ENCODE measurements at places on chromosomes 11 and 22. TPM values are rescaled to one million over a fixed set of nuclear protein-coding genes. Genes with fewer than 3 reads are reported as not detected.

Gene SCARF2
- 0.33 TPM for total RNA-seq

Gene ACR
- not detected for total RNA-seq

Gene BACE1
- 0.40 TPM for total RNA-seq

Gene CDC42EP2
- 3.0 TPM for total RNA-seq

Gene BEST1
- total RNA-seq, result not detected

- no peak overlapping the region for H3K27ac ChIP-seq
- no peaks in the 10 kb centered on the region for H3K4me1 ChIP-seq
- H3K27me3 ChIP-seq, result peaks cover 3% of the 10 kb centered on the region
- no peak overlapping the region for H3K4me3 ChIP-seq
Measured at GRCh38 chr11:60703374-60703773, 4.0 kb downstream of the MS4A8 start.

DNA sequence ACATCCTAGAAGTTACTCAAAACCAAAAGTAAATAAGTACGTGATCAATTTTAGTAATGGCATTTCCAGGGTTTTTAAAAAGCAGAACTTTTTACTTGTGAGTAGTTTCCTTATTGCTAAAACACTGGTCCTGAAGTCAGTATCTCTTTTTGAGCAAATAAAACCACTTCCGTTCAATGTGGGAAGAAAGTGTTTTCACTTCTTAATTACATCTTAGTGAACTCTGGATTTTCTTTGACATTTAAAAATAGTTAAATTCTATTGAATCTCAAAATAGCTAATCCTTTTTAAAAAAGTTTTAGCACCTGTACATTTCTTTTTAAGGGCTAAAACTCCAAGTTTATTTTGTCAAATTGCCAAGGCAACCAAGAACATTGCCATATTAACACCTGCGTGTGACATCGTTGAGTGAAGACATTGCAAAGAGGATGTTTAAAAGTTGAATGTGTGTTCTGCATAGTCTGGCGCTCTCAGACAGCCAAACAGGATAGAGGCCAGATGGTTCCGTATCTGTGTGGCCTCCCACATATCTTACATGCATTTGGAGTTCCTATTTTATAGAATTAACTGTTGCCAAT, 17.2 kb upstream of the OR5B21 start:
- no peaks in the 10 kb centered on the region for H3K27me3 ChIP-seq
- peaks cover 31% of the 10 kb centered on the region for H3K36me3 ChIP-seq
- H3K4me3 ChIP-seq, result peak overlapping the region; percentile 79
- H3K4me1 ChIP-seq, result peaks cover 24% of the 10 kb centered on the region
- H3K27ac ChIP-seq, result peak overlapping the region; percentile 91

GRCh38 chr11:40100162-40100553, 1359.3 kb downstream of the LRRC4C start:
- H3K27me3 ChIP-seq, result no peaks in the 10 kb centered on the region
- DNase-seq, result no peak
- no peaks in the 10 kb centered on the region for H3K36me3 ChIP-seq
- no peaks in the 10 kb centered on the region for H3K4me1 ChIP-seq
- H3K4me3 ChIP-seq, result no peak overlapping the region

- H3K27ac ChIP-seq, result no peak overlapping the region
- no peak for DNase-seq
- H3K27me3 ChIP-seq, result peaks cover 22% of the 10 kb centered on the region
- H3K4me1 ChIP-seq, result peaks cover 3% of the 10 kb centered on the region
Measured at GRCh38 chr22:30803679-30804078, 109.0 kb downstream of the OSBP2 start.

GRCh38 chr22:42711895-42712837, 8.5 kb downstream of the A4GALT start:
- no peaks in the 10 kb centered on the region for H3K4me1 ChIP-seq
- H3K4me3 ChIP-seq, result no peak overlapping the region
- H3K36me3 ChIP-seq, result no peaks in the 10 kb centered on the region
- peaks cover 11% of the 10 kb centered on the region for H3K27me3 ChIP-seq

DNA sequence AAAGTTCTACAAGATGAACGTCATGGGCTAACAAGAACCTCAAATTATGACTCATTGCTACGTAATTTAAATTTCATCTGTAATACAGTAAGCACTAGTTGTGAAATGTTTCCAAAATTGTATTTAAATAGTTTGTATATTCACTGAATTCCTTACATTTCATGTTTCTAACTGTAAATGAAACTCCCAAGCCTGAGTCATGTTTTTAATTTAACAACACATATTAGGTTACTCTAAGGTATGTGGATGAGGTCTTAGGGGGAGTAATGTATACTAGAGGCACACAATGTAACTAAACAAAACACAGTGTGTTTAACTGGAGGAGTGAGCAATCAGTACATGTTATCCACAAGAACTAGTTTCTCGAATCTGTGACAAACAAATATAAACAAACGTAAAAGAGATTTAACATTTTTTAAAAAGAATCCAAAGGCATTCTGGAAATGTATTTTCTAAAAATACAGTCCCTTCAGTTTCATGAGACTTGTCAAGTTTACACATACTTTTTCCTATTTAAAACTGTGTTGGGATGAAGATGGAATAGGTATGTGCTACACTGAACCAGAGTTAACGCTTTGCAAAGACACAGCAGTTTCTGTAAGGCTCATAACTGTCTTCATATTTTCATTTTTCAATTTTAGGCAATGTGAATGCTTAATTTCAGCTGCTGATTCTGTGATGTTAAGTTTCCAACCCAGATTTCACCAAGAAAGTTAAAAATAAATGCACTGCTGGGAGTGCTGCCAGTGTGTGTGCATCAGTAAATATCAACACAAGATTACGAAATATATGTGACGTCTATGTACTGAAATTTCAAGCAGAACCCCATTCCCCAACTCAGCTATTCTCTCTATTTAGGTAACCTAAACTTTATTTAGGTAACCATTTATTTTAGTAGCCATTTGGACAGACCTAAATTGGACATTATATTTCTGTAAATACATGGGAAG, 52.6 kb downstream of the PITPNB start:
- H3K36me3 ChIP-seq, result peaks cover 30% of the 10 kb centered on the region
- no peak for DNase-seq
- H3K4me3 ChIP-seq, result peak overlapping the region; percentile 29

DNA sequence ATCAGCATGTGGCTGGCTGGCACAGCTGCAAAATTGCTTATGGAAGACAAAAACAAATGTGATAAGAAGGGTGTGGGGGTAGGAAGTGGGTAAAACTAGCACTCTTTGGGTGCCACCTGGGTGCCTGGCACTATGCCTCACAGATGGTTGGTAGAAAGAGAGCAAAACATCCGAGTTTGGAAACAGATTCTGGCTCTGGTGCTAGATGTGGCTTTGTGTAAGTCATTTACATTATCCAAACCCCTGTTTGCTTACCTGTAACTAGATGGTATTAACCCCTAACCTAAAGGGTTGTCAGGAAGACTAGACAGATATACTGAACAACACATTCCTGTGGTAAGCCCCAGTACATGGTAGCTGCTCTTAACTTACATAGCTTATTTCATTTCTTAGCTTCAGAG, 905.6 kb downstream of the DLG2 start:
- no peak for DNase-seq
- H3K4me1 ChIP-seq, result peaks cover 5% of the 10 kb centered on the region
- peaks cover 21% of the 10 kb centered on the region for H3K27me3 ChIP-seq

- no peaks in the 10 kb centered on the region for H3K36me3 ChIP-seq
- no peak overlapping the region for H3K27ac ChIP-seq
- no peaks in the 10 kb centered on the region for H3K4me1 ChIP-seq
Measured at GRCh38 chr22:49192180-49192856, 635.4 kb downstream of the BRD1 start.

GRCh38 chr11:68036141-68036716, 2.6 kb upstream of the TCIRG1 start:
- H3K27ac ChIP-seq, result peak overlapping the region; percentile 89
- no peak overlapping the region for H3K4me3 ChIP-seq
- no peak for DNase-seq

- peaks cover 9% of the 10 kb centered on the region for H3K27me3 ChIP-seq
- H3K4me1 ChIP-seq, result peaks cover 10% of the 10 kb centered on the region
Measured at GRCh38 chr22:50308986-50309600, 1.6 kb upstream of the PLXNB2 start.

DNA sequence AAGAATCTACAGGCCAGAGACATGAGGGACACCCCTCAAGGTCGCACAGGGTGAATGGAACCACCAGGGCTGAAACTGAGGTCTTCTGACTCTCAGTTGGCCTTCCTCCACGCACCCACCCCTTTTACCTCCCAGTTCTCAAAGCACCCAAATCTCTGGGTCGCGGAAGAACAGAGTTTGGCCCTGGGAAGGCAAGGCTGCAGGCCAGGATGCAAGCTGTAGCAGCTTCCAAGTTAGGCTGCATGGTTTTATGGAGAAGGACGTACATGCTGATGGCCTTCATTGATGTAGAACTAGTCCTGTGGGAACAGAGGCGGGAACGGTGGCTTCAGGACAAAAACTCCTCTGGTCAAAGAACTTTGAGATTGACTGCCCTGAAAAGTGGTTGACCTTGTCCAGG, 143.5 kb upstream of the B3GAT1 start:
- H3K4me1 ChIP-seq, result no peaks in the 10 kb centered on the region
- H3K27ac ChIP-seq, result no peak overlapping the region
- H3K36me3 ChIP-seq, result no peaks in the 10 kb centered on the region
- no peak overlapping the region for H3K4me3 ChIP-seq

DNA sequence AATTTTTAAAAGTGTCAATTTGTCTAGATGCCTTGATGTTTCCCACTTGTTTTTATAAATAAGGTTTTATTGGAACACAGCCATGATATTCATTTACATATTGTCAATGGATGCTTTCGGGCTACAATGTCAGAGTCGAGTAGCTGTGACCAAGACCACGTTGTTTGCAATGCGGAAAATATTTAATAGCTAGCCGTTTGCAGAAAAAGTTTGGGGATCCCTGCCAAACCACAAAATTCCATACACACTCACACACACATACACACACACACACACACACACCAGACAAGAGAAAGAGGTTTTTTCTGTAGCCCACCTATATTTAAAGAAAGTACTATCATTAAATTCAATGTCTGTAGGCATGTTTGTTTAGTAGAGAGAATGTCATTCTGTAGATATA, 58.3 kb downstream of the TYR start:
- H3K4me1 ChIP-seq, result no peaks in the 10 kb centered on the region
- H3K4me3 ChIP-seq, result no peak overlapping the region
- no peaks in the 10 kb centered on the region for H3K36me3 ChIP-seq
- no peak for DNase-seq
- no peak overlapping the region for H3K27ac ChIP-seq

GRCh38 chr22:48651036-48651890, 1176.4 kb downstream of the BRD1 start:
- H3K36me3 ChIP-seq, result no peaks in the 10 kb centered on the region
- no peaks in the 10 kb centered on the region for H3K4me1 ChIP-seq
- no peak overlapping the region for H3K4me3 ChIP-seq
- no peak for DNase-seq

DNA sequence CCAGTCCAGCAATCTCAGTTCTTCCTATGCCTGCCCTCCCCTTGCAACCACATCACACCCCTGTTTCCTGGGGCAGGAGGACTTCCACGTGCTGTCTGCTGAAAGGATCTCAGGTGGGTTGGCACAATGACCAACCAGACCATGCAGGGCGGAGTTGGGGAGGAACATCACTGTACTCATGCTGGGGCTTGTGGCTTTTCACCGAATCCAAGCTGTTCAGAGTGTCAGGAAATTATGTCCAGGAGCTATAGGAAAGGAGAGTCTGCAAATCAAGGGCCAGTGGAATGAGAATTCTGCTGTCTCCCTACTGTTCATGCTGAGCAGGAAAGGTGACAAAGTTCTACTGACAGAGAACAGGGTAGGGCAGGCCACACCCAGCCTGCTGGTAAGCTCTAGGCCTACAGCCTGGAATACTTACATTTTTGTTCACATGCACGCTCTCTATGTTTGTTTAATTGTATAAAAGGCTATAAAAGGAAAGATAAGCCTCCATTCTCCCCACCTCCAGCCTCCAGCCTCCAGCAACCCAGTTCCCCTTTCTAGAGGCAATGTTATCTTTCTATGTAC, 1.7 kb upstream of the PLAAT2 start:
- DNase-seq, result no peak
- H3K27me3 ChIP-seq, result no peaks in the 10 kb centered on the region
- peak overlapping the region; percentile 69 for H3K27ac ChIP-seq
- H3K36me3 ChIP-seq, result no peaks in the 10 kb centered on the region
- peaks cover 41% of the 10 kb centered on the region for H3K4me1 ChIP-seq
- H3K4me3 ChIP-seq, result peak overlapping the region; percentile 12

- H3K4me3 ChIP-seq, result no peak overlapping the region
- H3K4me1 ChIP-seq, result no peaks in the 10 kb centered on the region
- no peaks in the 10 kb centered on the region for H3K27me3 ChIP-seq
- DNase-seq, result no peak
Measured at GRCh38 chr11:99098258-99098657, 77.5 kb downstream of the CNTN5 start.

DNA sequence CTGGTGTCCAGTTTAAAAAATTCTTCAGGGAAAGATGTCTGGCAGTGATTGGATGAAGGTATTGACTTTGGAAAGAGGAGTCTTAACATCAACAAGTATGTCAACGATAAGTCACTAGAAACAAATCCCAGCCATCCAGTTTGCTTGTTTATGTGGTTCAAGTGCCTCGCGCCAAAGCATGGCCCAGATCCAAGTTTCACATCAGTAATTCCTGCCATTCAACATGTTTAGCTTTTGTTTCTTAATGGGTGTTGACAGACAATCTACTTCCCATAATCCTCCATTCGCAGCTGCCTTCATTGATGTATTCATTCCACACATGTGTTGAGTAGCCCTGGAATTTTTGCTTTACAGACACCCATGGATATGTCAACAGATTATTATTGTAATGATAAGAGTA, 77.8 kb downstream of the UBASH3B start:
- no peak for DNase-seq
- H3K27me3 ChIP-seq, result no peaks in the 10 kb centered on the region
- H3K27ac ChIP-seq, result no peak overlapping the region
- H3K4me3 ChIP-seq, result no peak overlapping the region

DNA sequence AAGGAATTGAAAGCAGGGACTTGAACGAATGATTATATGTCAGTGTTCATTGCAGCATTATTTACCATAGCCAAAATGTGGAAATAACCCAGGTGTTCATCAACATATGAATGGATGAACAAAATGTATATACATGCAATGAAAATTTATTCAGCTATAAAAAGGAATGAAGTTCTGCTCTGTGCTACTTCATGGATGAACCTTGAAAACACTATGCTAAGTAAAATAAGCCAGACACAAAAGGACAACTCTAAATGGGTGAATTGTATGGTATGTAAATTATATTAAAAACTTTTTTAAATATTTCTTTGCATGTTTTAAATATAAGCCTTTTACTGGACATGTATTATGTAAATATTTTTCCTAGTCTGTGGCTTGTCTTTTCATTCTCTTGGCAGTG, 107.0 kb downstream of the ME3 start:
- H3K4me1 ChIP-seq, result no peaks in the 10 kb centered on the region
- no peaks in the 10 kb centered on the region for H3K36me3 ChIP-seq
- H3K27ac ChIP-seq, result no peak overlapping the region
- H3K27me3 ChIP-seq, result no peaks in the 10 kb centered on the region

Measured in activated CD4-positive, alpha-beta T cell treated with anti-CD3 and anti-CD28 coated beads, Interleukin-2, amount 10 ng/mL, durations not matched to agents 24 days and 14 days (primary cell).